ENCODE measurements at places on chromosomes 4 and X. TPM values are rescaled to one million over a fixed set of nuclear protein-coding genes. Genes with fewer than 3 reads are reported as not detected.

The NCAPG gene
- total RNA-seq = 60.1 TPM

The FRMD7 gene
- total RNA-seq = not detected

The RIPPLY1 gene
- total RNA-seq = not detected

The IL15 gene
- total RNA-seq = 2.3 TPM

The AGTR2 gene
- not detected for total RNA-seq

The IGFBP7 gene
- 2,449 TPM for total RNA-seq

The SHROOM4 gene
- total RNA-seq = 1.4 TPM

DNA sequence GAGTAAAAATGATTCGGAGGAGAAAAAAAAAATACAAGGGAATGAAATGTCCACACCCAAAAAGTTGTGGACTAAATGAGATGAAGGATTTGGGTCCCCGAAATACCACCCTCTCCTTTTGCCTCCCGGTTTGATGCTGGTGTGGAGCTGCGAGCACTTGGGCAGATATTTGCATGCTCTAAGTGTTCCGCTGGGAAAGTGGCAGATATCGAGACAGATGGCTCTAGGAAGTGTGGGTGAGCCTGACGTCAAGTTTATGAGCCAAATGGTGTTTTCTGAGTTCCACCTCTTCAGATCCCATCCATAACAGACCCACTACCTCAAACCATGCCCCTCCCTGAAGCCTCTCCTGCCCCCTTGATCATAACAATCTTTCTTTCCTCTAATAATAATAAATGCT is 228.6 kb downstream of the QDPR start:
- no peak for DNase-seq

DNA sequence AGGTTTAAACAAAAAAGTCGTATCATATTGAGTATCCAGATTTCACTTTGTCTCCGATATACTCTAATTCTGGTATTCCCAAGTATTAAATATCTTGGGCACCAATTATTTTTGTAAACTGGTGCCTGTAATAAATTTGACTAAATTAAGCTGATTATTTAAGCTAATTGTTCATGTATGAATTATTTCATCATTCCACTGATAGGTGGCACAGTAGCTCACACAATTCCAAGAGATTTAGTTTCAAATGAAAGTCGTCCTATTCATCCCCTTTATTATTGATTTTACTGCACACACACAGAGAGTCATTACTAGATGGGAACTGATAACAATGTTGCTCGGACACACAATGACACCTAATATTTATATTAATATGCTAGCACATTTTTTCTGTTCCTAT is 432.4 kb downstream of the DMD start:
- no peak for DNase-seq

DNA sequence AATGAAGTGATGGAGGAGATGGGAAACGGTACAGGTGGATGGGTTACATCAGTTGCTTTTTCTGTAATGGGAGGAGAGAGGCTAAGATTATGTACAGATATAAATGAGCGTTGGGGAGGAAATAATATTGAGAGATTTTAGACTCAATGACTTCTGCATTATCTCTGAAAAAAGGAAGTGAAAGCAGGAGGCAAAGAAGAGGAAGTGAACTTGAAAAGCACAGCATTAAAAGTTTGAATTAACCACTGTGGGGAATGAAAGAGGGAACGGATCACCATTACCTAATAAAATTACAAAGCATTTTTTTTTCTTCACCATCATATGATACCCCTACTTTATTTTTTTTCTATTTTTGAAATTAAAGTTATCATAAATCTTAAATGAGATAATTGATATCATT is 1025.5 kb downstream of the RPA4 start:
- no peak for DNase-seq

DNA sequence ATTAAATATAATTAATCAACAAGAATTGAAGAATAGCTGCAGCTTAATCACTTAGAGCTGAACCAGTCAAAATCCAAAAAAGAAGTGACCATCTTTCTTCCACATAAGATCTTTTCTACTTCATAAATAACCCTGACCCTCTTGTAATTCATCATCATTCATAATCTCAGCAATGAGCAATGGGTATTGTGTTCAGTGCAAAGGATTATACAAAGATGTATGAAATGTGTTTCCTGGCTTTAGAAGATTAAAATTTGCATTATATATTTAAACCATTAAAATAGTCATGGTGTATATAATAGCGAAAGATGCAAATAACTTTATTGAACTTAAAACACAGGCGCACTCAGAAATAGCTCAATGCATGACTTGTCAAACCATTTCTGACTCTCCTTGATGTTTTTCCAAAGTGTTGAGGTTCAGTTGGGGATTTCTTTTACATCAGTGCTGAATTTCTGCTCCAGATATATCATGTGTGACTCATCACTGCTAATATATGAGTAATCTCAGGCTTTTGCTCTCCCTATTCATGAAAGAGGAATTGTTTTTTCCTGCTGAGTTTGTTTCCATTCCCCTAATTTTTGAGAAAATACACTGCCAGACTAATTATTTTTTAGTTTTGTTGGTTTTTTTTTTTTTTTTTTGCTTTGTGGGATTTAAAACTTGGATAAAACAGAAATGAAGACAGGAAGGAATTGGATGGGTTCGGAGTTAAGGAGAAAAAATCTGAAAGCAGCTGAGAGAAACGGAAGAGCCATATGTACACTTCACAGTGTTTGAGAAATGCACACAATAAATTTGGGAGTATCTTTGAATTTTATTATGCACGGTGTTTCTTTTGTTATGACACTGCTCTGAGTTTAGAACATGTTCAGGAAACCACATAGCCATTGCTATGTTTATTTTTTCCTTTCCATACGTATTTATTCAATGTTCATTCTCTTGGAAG is 290.1 kb upstream of the PCDH7 start:
- peak; percentile 74 for DNase-seq

DNA sequence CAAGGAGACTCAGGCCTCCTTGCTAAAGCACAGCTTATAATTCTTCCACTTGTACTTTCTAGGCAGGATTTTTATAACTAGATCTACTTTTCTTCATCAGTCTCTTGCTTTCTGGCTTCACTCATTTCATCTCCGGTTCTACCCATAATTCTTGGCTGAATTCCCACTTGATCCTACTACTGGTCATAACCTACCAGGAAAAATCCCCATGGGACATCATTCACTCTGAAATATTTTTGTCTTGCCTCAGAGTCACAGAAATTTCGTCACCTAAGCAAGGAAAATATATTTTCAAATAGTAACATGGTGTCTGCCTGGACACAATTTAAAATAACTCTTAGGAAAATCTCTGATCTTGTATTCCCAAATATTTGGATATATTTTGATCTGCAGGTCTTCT is 122.3 kb downstream of the TEX13A start:
- DNase-seq = no peak

GRCh38 chr4:100366213-100366612 is 151.6 kb downstream of the EMCN start:
- no peak for DNase-seq

GRCh38 chr4:97867557-97868091 is 275.7 kb downstream of the STPG2 start:
- DNase-seq = no peak

DNA sequence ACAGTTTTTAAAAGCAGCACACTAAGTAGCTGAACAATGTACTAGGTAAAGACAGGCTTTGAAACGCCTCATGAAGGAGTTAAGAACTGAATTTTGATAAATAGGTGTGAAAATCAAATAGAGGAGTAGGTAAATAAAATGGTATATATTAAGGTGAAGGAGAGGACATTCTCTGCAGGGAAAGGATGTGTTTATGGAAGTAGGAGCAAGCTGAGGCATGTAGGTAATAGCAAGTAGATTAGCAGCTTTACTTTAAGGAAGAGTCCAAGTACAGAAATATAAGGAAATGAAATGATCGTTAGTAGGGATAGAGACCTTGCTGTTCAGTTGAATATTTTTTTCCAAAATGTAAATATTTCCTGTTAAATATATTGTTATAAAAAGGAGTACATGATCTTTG is 12.5 kb downstream of the METAP1 start:
- no peak for DNase-seq

DNA sequence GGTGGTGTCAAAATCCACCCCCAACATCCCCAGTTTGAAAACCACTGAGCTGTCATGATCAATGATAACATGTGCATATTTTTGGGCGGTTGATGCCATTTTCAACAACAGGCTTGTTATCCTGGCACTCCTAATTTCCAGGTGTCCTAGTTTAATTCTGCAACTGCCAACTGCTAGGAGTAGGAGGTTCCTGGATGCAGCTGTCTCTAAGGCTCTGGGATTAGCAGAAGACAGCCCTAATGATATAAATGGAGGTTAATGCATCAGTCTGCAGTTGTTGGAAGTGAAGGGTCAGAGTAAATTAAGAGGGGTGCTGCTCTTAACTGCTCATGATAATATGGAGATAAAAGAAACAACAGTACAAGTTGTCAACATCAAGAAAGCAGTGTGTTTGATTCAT is 23.8 kb downstream of the ARFIP1 start:
- DNase-seq = no peak

DNA sequence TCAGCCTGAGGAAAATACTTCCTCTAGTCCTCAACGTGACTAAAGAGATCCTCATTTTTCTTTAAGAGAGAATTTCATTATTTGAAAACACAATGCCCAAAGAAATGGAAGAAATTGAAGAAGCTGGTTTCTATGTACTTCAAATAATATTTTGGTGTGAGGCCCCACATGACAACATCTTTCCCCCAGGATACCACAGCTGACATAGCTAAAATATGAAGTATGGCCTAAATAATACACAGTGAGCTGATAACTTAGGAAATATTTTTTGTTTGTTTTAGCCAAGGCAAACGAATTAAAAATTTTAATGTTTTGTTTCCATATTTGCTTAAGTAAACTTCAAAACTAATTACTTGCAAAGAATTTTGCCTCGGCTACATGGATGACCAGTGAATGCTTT is 149.2 kb downstream of the CBR4 start:
- DNase-seq = no peak

DNA sequence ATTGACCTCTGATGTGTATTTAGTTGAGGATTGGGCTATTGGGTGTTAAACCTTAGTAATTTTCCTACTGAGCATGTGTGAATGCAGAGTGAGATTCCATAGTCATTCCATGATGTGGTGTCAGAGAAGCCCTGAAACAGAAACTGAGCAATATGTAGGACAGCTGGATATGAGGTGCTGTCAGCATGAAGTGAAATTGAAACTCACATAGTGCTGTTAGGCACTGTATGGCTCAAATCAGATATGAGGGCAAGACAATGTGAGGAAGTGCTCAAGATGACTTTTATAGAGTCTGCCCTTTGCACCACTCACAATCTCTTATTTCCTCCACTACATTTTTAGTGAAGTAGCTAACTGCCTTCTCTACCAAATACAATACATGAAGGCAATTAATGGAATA is 188.3 kb downstream of the SH3BGRL start:
- DNase-seq = no peak

DNA sequence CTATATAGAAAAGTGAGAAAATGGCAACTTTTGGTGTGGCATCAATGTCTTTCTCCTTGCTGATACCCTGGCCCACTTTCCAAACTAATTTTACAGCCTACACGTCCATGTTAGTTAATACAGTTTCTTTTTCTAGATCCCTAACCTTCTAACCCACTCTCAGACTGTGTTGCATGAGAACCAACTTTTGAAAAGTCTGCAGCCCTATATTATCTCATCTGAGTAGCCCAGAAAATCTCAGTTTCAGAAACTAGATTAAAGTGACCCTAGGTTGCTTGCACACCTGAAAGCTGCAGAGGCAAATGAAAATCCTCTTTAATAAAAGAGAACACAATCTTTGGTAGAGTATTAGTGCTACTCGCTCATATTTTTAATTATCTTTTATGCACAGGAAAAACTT is 371.6 kb upstream of the EMCN start:
- DNase-seq = no peak

GRCh38 chrX:97482666-97483300 is 599.1 kb downstream of the RPA4 start:
- DNase-seq = no peak

GRCh38 chr4:7777017-7777710 is 162.5 kb downstream of the AFAP1 start:
- DNase-seq = no peak

DNA sequence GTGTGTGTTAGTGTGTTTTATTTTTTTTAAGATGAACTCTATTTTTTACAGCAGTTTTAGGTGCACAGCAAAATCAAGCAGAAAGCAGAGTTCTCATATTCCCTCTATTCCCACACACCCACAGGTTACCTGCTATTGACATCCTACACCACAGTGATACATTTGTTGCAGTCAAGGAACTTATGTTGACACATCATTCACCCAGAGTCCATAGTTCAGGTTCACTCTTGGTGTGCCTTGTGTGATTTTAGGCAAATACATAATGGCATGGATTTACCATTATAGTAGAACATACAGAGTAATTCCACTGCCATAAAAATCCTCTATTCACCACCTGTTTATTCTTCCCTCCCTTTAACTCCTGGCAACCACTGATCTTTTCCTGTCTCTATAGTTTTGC is 28.7 kb downstream of the DIAPH2 start:
- no peak for DNase-seq

- no peak for DNase-seq
These were observed 6.8 kb downstream of the TBC1D19 start for GRCh38 chr4:26590639-26591038.

DNA sequence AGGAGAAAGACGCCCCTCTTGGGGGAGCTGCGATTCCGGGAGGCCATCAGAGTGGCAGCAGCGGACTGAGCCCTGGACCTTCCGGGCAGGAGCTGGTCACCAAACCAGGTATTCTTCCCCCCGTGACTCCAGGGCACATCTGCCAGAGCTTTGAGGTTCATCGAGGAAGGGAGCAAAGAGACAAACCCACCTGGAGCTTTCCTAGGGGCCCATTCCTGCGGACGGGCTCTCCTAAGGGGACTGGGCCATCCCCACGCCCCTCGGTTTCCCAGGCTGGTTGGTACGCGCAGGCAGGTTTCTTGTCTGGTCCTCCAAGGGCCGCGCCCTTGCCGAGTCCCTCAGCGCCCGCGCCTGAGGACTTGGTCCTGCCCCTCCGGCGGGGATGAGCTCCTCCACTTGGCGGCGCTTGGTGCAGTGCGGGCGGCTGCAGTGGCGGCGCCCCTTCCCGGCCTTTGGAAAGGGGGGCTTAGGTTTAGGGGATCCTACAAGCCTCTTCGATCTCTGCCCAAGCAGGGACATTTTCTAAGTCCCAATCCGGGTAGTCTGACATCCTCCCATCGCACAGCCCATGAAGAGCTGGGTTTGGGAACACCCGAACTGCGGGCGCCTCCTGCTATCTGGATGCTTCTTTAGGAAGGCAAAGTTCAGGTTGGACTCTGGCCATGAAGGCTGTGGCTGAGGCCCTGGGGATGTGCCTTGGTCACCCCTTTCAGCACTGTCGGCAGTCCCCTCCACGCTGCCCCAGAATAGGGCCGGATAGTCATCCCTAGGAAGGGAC is 538 bp downstream of the STBD1 start:
- peak; percentile 41 for DNase-seq

GRCh38 chrX:109830157-109830703 is 97.2 kb upstream of the ACSL4 start:
- DNase-seq = no peak

GRCh38 chrX:17547658-17548057 is 172.7 kb downstream of the NHS start:
- DNase-seq = peak; percentile 83

GRCh38 chrX:40474205-40474626 is 106.6 kb upstream of the ATP6AP2 start:
- DNase-seq = no peak
